ACHN (cell line): ENCODE measurements at places on chromosomes 12 and 14.

- no peak for DNase-seq
These were observed 274.9 kb upstream of the NOVA1 start for GRCh38 chr14:26872515-26873361.

GRCh38 chr14:50559990-50560930, at the start of gene ATL1:
Gene ATL1 (plus strand): TSS chr14:50560145. CDS start chr14:50560266, 121 bp downstream.
- DNase-seq = peak; percentile 77

DNA sequence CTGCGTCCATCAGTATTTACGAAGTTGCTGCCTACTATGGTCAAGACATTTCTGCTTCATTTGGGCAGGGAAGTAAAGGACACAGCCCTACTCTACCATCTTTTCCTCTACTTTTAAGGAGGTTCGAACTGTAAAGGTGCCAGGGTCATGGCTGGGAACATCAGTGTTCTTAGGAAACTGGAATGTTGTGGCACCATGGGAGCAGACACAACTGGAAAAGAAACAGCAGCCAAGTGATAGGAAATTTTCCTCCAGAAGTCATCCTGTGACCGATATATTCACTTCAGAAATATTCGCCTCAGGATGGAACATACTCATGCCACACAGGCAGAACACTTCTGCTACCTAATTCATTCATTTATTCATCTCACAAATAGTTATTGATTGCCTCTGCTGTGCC, 104.4 kb downstream of the ETV6 start:
- DNase-seq = no peak

DNA sequence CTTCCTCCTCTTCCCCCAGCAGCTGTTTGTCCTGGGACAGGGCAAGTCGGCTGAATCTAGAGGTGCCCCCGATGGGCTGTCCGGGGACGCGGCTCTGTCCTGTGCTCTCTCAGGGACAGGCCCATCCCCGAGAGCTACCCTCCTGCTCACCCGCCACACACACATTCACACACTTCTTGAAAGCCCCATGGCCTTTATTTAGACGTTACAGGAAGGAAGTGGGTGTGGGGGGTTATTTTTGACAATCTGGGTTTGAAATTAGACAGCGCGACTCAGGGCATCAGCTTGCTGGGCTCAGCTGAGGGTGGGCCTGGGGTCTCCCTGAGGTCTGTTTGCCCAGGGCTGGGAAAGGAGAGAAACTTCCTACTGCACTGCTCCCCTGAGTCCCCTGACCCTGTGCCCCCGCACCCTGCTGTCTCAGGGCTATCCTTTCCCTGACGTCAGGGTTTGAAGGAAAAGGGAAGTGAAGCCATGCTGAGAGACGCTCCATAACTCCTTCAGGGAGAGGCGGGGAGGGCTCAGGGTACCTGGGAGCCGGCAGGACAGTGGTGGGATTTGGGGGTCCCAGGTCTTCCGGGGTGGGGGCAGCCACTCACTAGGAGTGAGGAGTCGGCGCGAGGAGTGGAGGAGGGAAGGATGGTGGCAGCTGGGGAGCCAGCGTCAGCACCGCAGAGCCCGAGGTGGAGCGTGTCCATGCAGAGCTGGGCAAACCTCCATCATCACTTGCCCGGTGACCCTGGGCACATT, 8.1 kb downstream of the PTPN6 start:
- no peak for DNase-seq
